ENCODE measurements at places on chromosomes 4 and X.

DNA sequence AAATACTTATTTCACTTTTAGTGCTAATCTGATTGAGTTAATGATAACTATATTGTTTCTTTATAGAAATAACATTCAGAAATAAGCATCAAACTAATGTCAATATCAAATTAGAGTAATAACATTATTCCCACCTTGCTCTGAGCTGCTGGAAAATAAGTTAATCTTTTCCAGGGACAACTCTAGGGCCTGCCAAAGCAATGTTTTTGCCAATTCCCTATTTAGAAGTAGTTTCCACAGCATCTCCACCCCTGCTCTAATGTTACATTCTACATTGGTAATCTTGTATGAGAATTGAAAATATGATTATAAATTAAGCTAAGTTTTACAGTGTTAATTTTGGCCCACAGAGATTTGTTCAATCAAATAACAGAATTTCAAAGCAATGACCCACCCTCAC lies 68.3 kb downstream of the REELD1 start:
- no peak for DNase-seq

DNA sequence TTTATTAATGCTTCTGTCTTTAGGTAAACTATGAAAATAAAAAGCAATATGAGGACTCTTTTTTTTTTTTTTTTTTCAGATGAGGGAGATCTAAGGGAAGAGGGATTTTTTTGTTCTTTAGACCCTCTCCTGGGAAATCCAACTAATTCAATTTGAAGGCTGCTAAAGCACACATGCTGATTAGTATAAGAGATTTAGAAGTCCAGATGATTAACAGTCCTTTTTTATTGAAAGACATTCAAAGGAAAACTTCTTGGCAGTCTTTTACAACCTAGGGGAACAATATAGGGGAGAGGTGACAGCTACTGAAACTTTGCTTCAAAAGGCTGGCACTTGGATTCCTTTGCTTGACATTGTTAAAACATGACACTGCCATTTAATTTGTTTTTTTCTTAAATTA lies 602.5 kb downstream of the RAPGEF2 start:
- no peak for DNase-seq

DNA sequence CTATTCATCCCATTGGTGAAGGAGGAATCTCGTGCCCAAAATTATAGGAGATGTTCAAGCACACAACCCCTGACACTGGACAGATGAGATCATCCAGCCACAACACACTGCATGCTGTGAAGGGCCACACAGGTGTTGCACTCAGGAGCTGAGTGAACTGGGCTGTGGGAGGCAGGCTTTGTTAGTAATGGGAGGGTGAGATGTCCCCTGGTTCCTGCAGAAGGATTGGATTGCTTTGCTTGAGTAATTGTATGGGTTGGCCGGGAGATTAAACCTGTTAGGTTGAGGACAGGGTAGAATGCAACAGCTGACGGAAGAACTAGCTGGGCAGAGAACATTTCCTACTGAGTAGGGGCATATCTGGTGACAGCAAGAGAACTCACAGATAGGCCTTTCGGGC lies 152.2 kb downstream of the TACR3 start:
- DNase-seq, result no peak

DNA sequence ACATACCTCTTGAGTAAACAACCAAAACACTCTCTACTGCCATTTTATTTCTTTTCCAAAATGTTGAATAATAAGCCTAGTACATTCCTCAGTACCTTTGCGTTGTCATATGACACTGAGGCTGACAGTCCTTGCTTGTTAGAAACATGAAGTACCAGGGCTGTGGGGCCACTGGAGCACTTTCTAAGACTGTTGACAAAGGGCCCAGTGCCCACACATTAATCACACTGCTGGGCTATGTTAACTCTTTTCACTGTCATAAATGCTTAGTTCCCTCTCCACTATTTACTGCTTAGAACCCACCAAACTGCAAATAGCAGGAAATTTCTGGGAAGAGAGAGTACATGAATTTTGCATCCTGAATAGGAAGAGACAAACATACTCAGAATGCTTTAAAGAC lies 57.1 kb downstream of the FAM47B start:
- no peak for DNase-seq

DNA sequence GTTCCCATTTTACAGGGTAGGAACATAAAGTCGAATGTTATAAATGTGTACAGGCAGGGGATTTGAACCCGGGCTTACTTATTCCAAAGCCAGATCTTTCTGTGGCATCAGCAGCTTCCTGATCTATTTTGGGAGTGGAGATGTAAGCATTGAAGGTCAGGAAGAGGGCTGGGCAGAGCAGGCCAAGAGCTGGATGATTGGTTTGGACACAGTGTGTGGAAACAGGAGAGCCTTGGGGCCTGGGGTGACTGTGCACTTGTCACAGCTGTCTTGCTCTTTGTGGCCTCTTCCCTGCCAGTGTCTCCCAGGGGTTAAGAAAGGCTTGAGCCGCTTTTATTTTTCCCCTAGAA lies 127.9 kb upstream of the ENPP6 start:
- no peak for DNase-seq

DNA sequence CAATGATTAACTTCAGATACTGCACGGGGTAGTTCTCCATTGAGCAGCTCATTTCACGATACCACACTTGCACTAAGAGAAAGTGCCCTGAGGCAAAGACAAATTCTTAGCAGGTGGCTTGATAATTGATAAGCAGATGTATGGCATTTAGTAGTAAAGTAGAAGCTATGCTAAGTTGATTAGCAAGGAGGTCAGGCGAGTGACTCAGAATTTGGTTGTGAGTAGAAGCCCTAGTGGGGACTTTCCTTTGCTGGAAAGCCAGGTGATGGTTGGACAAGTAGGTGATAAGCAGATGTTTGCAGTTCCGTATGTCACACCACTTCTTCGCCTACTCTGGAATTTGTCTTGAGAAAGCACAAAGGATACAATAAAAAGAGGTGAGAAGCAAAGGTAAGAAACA lies 58.7 kb downstream of the TLL1 start:
- DNase-seq, result no peak

DNA sequence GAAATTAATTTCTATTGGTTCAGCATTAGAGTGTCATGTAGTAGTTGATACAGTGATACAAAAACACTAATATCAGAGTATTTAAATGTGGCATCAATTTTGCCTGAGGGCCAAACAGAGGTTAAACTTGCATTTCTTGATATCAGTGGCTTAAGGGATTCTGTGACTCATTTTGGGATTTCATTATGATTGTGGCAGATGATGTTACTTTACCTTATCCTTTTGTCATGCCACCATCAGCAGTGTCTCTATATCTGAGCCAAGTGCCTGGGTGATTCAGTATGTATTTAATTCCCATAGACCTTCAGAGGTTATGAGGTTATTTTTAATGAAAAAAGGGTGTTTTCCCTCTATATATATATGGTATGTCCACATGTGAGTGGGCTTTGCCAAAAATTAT lies 582.9 kb downstream of the ADGRL3 start:
- DNase-seq, result no peak

DNA sequence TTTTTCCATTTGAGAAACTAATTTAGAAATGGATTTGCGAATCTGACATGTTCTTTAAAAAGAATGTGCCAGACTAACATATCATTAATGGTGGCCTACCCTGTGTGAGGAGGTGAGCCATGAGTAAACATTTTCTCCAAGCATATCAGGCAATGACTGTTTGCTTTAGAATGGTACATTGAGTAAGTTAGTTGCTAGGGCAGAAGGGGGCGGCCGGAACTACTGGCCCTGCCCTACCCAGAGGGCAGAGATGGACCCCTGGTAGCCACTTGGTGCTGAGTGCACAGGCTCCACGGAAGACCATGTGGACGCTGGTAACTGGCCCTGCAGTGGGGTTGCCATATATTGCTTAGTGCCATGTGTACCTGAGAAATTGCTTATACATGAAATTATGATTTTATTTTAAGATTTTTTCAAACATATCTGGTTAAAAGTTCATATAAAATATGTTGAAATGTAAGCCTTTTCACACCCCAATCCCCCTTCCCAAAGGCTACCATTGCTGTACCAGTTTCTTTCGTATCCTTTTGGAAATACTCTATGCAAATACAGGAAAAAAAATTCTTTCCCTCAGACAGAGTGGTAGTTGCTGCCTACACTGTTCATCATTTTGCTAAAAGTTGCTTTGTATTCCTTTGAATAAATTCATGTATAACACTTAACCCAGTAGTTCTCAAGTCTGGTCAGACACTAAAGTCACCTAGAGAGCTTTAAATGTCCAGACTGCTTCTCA lies 8.8 kb downstream of the FNIP2 start:
- no peak for DNase-seq

GRCh38 chrX:77433001-77433400 lies 14.2 kb upstream of the FGF16 start:
- DNase-seq, result no peak

DNA sequence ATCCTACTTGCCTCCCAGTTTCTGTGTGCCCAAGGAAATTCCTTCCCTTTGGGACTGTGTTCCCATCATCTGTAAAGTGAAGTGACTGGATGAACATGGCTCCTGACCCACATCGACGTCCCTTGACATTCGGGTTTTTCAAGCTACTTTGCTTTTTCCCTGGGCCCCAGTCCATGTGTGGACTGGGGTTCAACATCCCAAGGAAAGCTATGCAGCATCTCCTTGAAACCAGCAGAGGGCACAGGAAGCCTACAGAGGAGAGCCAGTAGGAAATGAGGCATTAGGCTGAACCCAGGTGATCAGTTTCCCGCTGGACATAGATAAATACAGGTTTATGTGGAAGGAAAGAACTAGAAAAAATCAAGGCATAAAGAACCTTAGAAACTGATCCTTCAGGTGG lies 145.1 kb upstream of the ARHGEF9 start:
- no peak for DNase-seq

GRCh38 chr4:95506264-95506663 lies 42.5 kb downstream of the UNC5C start:
- no peak for DNase-seq

GRCh38 chr4:82247171-82247570 lies 126.6 kb downstream of the HNRNPD start:
- DNase-seq, result no peak

DNA sequence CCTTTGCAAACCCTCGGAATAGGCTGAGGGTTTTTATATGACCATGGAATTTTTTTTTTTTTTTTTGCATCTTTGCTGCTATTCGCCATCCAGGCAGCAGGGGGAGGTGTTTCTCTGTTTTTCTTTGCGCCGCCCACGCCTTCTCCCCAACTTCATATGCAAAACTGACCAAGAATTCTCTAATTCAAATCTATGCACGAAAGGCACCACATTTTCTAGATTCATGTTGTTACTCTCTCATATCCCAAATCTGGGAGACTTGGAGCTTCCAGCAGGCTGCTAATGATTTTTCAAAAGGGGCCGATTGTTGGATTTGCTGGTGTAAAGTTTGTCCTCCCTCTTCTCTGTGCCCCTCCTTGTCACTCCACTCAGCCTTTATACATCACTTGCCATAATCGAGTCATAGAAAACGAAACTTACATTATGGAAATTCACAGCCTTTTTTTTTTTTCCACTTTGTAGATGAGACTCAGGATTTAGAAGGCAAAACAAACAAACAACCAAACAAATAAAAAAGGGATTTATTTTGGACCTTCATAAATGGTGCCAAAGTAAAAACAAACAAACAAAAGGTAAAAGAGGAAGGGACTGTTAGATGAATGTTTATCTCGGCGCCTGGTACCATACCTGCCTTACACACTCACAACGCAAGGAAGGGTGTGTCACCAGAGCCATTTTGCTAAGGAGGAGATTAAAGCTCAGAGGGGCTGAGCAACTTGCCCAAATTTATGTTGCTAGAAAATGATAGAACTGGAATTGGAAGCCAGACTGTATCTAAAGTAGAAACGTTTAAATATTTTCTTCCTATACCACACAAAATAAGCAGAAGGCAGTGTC lies 29.3 kb upstream of the BOD1L1 start:
- peak; percentile 47 for DNase-seq

GRCh38 chr4:13986548-13986947 lies 359.0 kb upstream of the BOD1L1 start:
- DNase-seq, result no peak

DNA sequence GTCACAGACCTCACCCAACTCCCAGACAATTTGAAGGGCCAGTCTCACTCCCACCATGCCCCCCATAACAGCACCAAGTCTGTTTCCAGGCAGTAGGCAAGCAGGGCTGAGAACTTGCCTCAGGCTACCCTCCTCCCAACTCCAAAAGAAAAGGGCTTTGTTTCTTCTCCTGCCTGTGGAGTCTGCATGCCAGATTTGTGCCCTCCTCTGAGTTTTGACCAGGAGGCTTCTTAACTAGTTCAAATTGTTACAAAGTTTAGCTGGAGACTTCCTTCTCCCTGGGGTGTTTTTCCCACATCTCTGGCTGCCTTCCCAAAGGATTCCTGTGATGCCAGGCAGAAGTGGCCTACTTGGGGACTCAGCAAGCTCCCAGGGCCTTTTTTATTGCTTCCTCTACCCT lies 29.6 kb downstream of the PBDC1 start:
- no peak for DNase-seq

DNA sequence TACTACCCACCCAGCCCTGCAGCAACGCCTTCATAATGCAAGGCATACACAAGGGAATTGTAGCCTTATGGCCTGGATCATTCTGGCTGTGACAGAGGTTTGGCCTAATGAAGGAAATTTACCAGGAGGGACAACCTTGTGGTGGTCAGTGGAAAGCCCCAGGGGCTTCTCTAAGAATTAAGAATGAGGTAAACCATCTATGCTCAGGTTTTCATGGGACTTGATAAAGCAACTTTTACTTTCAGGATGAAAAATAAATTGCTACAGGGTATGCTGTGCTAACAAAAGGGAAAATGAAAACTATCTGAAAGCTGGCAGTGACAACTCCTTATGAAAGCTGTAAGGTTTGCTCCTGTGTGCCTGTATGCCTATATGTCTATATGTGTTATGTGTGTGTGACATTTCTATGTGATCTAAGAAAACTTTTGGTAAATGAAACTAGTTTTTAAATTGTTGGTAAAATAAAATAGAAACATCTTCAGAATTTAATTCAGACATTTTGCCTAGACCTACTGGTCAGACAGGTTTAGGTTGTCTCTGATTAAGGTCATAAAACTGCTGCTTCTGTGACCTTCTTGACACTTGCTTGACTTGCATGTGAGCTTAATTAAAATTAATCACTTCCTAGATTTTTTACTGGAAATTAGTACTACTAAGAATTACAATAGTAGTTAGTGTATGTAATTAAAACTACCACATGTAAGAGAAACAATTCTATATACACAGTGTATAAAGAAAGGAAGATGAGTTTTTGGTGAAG lies 19.9 kb upstream of the TXK start:
- no peak for DNase-seq

DNA sequence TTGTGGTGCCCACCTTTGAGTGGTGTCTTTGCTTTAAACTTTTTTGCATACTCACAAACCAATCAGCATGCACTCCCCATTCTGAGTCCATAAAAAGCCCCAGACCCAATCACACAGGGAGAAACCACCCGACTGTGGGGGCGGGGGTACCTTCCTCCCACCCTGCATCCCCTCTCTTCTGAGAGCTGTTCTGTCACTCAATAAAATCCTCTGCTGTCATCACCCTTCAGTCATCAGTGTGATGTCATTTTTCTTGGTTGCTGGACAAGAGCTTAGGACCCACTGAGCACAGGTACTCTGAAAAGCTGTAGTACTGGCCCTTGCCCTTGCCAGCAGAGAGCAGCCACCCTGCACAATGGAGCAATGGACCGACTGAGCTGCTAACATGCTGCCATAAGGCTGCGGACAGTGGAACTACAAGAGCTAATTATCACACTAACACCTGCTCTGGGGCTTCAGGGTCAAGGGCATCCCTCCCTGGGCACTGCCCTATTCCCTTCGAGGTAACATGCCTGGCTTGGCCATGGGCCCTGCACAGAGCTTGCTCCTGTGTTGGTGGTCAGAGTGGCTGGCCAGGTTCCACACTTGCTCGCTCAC lies 62.9 kb upstream of the PGRMC2 start:
- no peak for DNase-seq

- no peak for DNase-seq
Observed at GRCh38 chrX:19958552-19959486, 32.0 kb downstream of the BCLAF3 start.

Data from activated T-helper 9 cell treated with anti-CD3 and anti-CD28 coated beads, Interleukin-2, amount 50 U/mL, for 16 hours (primary cell).